ENCODE measurements at places on chromosomes 4 and X. TPM values are rescaled to one million over a fixed set of nuclear protein-coding genes. Genes with fewer than 3 reads are reported as not detected.

- no peak overlapping the region for H3K27ac ChIP-seq
- H3K4me1 ChIP-seq = no peaks in the 10 kb centered on the region
- H3K36me3 ChIP-seq = no peaks in the 10 kb centered on the region
Measured at GRCh38 chrX:150167482-150168324, 195.4 kb upstream of the MAMLD1 start.

DNA sequence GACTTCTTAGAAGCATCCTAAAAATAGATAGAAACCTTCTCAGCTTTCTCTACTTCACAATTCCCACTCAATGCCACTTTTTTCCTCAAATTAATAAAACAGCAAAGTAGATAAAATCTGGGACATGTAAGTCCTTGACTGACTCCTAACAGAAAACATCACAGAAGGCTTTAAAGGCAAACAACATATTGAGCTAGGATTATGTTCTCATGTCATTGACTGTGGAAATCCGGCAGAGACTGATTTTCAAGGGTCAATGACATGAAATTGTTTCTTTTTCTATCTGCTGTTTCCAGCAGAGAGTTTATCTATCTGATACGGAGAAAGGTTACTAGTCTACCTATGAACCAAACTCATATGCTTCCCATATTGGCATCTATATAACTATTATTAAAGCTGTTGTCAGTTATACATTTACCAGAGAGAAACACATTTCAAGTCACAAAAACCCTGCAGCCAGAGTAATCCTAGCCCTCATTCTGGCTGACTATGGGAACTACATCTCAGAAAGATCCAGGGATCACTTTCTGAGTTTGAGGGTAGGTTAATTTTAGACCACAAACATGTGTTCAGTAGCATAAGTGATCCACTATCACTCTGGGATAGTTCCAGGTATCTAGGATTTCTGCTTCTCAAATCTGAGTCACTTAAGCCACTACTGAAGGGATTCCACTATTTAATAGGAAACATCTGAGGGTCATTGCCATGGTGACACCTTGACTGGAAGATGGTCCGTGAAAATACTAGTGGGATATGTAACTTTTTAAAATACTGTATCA is 147.6 kb downstream of the PPP3CA start:
- H3K4me1 ChIP-seq = no peaks in the 10 kb centered on the region
- DNase-seq = no peak
- no peaks in the 10 kb centered on the region for H3K36me3 ChIP-seq
- H3K27ac ChIP-seq = no peak overlapping the region

DNA sequence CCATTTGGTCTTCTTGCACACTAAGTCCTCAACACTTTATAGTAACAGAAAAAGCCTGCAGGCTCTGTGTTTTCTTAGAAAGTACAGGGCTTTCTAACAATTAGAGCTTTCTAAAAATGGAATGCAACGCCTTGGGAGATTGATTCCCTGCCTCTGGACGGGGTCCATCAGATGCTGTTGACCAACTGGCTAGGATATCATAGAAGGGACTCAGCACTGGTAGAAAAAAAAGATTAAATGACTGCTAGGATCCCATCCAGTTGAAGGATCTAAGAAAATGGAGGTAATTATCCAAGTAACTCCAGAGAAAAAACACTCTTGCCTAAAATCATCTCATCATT is 39.5 kb downstream of the USP46 start:
- no peak for DNase-seq
- H3K4me3 ChIP-seq = no peak overlapping the region
- peaks cover 2% of the 10 kb centered on the region for H3K4me1 ChIP-seq
- no peaks in the 10 kb centered on the region for H3K27me3 ChIP-seq

The PROM1 gene
- total RNA-seq = 65.4 TPM

The TEX11 gene
- total RNA-seq = 0.61 TPM
